ENCODE measurements at places on chromosomes 11 and 22.

- no peaks in the 10 kb centered on the region for H3K36me3 ChIP-seq
- no peak overlapping the region for H3K4me3 ChIP-seq
- no peaks in the 10 kb centered on the region for H3K27me3 ChIP-seq
- DNase-seq: no peak
- no peak overlapping the region for H3K27ac ChIP-seq
- no peaks in the 10 kb centered on the region for H3K4me1 ChIP-seq
Observed at GRCh38 chr11:126857860-126858808, 142.4 kb downstream of the KIRREL3 start.

DNA sequence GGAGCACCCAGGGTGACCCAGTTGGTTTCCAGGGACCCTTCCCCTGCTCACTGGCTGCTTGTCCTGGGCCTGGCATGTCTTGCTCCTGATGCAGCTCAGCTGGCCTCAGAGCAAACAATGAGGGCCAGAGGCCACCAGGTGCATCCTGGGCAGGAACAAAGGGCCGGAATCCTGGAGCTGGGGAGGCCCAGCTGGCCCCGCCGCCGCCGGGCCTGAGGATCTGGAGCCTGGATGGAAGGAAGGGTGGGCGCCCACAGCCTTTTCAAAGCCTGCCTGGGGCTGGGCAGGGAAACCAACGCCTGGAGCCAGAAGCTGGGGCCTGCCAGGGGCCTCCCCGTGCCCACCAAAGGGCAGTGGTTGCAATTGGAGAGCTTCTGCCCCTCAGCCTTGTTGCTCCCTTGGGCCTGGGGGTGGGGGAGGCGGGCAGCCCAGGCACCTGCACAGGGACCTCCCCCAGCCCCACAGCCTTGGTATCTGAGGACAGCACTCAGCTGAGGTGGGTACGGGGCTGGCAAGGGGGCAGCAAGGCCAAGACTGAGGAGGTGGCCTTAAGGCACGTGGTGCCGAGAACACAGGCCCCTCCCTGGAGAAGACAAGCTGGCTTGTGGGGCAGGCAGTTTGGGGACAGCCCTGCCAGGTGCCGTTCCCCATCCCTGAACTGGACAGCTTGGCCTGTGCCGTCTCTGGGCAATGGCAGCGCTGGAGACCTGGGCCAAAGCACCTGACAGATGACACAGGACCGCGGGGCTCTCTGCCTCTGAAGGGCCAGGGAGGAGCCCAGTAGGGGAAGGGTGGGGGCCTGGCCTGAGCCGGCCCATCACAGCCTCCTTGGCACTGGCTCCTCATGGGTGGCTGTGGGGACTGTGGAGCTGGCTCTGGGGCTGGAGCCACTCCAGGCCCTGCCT is 7.1 kb upstream of the ADORA2A start:
- H3K36me3 ChIP-seq: peaks cover 1% of the 10 kb centered on the region
- H3K4me1 ChIP-seq: peaks cover 7% of the 10 kb centered on the region
- peaks cover 4% of the 10 kb centered on the region for H3K27me3 ChIP-seq
- H3K4me3 ChIP-seq: no peak overlapping the region
- H3K27ac ChIP-seq: no peak overlapping the region

DNA sequence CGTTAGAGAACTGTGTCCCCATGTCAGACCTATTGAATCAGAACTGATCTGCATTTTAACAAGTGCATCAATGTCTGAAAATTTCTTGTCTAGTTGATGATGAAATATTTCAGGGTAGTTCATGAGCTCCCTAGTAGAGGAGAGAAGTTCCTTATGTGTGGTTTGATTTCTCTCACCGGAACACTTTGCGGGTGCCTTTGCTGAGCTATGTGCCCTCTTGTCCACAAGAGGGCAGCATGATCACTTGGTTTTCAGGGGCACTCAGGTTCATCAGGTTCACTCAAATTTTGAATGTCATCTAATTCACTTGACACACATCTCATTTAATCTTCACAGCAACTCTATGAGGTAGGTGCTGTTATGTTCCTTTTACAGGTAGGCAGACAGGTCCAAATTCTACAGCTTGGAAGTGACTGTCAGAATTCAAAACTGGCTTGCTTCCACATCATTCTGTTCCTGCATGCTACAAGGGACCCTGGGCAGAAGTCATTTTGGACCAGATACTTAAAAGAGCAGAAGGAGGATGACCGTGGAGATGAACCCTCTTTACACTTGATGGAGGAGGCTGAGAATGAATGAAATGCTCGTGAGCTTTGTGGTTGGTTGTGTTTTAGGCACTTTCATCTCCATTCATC is 55.6 kb downstream of the P4HA3 start:
- H3K36me3 ChIP-seq: peaks cover 28% of the 10 kb centered on the region
- H3K4me3 ChIP-seq: no peak overlapping the region
- H3K27me3 ChIP-seq: no peaks in the 10 kb centered on the region

DNA sequence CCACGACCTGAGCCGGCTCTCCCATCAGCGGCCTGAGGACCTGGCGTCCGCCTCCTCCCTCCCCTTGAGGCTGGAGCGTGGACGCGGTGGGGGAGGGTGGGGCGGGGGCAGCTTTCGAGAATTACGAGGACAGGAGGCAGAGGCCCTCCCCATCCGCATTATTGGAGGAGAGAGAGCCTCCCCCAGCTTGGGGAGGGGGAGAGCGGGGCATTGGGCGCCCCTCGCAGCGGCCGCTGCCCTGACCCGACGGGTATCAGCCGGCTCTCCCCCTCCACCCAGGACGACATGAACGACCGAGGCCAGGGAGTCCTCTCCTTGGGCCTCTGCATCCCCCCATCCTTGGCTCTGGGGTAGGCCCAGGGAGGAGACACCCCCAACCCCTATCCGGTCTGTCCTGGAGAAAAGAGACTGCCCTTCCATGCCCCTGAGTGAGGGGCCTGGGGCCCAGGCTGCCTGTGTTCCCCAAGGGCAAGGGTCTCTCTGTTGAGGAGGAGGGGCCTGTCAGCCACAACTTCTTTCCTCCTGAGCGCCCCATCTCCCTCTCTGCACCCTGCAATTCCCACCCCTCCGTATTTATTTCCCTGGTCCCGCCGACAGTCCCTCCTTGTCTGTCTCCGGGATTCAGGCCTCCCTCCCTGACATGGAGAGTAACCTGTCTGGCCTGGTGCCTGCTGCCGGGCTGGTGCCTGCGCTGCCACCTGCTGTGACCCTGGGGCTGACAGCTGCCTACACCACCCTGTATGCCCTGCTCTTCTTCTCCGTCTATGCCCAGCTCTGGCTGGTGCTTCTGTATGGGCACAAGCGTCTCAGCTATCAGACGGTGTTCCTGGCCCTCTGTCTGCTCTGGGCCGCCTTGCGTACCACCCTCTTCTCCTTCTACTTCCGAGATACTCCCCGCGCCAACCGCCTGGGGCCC is 495 bp downstream of the GPR137 start:
- DNase-seq: no peak
- H3K36me3 ChIP-seq: peaks cover 5% of the 10 kb centered on the region
- H3K4me1 ChIP-seq: peaks cover 12% of the 10 kb centered on the region
- peaks cover 13% of the 10 kb centered on the region for H3K27me3 ChIP-seq
- peak overlapping the region; percentile 83 for H3K4me3 ChIP-seq
- peak overlapping the region; percentile 73 for H3K27ac ChIP-seq

DNA sequence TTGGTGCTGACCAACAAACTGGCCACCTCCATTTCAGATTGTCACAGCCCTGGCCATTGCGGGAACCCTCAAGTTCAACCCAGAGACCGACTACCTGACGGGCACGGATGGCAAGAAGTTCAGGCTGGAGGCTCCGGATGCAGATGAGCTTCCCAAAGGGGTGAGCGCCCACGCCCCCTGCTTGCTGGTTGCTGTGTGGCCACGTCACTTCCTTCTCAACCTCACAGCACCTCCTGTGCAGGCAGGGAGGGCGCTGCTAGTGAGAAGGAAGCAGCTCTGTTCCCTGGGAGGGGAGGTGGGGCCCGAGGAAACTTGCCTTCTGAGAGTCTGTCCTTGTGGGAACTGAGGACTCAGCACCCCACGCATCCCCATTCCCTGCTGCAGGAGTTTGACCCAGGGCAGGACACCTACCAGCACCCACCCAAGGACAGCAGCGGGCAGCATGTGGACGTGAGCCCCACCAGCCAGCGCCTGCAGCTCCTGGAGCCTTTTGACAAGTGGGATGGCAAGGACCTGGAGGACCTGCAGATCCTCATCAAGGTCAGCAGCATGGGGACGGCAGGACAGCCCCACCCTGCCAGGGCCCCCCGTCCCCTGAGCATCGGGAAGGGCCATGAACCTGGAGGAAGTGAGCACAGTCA is 19.3 kb downstream of the POLR3H start:
- no peaks in the 10 kb centered on the region for H3K27me3 ChIP-seq
- no peak overlapping the region for H3K4me3 ChIP-seq
- peaks cover 3% of the 10 kb centered on the region for H3K4me1 ChIP-seq
- peaks cover 40% of the 10 kb centered on the region for H3K36me3 ChIP-seq

DNA sequence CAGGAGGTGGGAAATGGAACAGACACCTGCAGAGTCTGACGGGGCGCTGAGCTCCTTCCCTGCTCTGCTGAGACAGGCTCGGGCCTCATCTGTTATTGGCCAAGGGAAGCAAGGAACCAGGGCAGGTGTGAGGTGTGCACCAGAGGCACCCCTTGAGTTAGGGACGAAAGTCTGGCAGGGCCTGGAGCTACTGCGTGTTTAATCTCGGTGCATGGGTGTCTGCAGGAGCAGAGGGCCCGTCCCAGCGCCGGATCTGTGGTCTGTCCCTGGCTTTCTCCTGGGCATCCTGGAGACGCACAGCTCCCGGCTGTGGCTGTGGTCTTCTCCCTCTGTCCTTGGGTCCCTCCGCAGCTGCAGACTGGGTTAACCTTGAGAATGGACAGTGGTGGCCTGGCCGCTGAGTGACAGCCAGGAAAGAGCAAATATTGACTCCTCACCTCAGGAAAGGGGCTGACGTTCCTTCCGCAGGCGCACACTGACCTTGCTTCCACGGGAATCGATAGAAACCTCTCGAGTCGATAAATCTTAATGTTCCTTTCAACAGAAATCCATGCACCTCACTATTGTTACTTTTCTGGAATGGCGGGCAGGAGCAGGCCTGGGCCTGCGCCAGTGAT is 975.6 kb downstream of the BRD1 start:
- DNase-seq: no peak
- no peaks in the 10 kb centered on the region for H3K27me3 ChIP-seq
- H3K4me1 ChIP-seq: no peaks in the 10 kb centered on the region
- no peaks in the 10 kb centered on the region for H3K36me3 ChIP-seq
- H3K4me3 ChIP-seq: no peak overlapping the region
- H3K27ac ChIP-seq: no peak overlapping the region

DNA sequence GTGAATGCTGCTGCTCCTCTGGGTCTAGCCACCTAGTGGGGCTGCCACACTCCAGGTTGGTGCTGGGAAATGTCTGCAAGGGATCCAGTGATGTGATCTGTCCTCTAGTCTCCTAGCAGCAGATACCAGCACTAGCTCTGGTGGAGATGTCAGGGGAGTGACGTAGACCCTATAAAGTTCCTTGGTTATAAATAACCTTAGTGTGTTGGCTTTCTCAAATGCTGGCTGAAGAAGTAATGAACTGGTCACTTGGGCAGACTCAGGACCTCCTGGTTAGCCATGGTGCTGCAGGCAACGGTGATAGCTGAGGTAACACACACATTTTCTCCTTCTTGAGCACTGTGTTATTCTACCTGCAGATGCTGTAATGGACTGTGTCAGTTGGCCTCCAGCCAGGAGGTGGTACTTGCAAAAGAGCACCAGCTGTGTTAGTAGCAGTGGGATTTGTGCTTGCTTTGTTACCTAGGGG is 35.5 kb downstream of the BBOX1 start:
- H3K27me3 ChIP-seq: no peaks in the 10 kb centered on the region
- no peaks in the 10 kb centered on the region for H3K36me3 ChIP-seq
- DNase-seq: no peak
- no peak overlapping the region for H3K27ac ChIP-seq
- no peak overlapping the region for H3K4me3 ChIP-seq
- H3K4me1 ChIP-seq: no peaks in the 10 kb centered on the region

- DNase-seq: no peak
- no peak overlapping the region for H3K4me3 ChIP-seq
- H3K27ac ChIP-seq: no peak overlapping the region
- peaks cover 2% of the 10 kb centered on the region for H3K27me3 ChIP-seq
- H3K36me3 ChIP-seq: no peaks in the 10 kb centered on the region
Observed at GRCh38 chr11:69001243-69002081, 11.6 kb downstream of the MRGPRF start.

- no peaks in the 10 kb centered on the region for H3K36me3 ChIP-seq
- H3K27ac ChIP-seq: no peak overlapping the region
- DNase-seq: peak; percentile 4
- no peaks in the 10 kb centered on the region for H3K4me1 ChIP-seq
- H3K27me3 ChIP-seq: no peaks in the 10 kb centered on the region
Observed at GRCh38 chr11:2507212-2507901, 62.5 kb downstream of the KCNQ1 start.

DNA sequence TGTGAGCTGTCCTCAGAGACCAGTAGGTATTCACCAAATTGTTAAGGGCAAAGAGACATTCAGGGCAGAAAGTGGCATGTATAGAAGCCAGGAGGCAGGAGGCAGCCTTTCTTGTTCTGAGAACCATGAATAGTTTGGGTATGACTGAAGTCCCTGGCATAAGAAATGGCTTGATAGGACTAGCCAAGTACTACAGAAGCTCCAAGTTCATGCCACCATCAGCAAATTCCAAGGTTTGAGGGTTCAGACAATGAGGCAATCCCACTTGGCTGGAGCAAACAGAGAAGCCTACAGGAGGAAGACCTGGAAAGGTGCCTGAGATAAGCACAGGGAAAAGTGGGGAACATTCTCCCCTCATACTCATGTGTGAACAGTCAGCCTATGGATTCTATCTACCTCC is 25.8 kb downstream of the XRRA1 start:
- no peak overlapping the region for H3K27ac ChIP-seq
- peaks cover 15% of the 10 kb centered on the region for H3K36me3 ChIP-seq
- no peaks in the 10 kb centered on the region for H3K27me3 ChIP-seq
- DNase-seq: no peak
- peaks cover 25% of the 10 kb centered on the region for H3K4me1 ChIP-seq

GRCh38 chr11:11847082-11847481 is 5.3 kb downstream of the USP47 start:
- H3K4me1 ChIP-seq: peaks cover 30% of the 10 kb centered on the region
- peaks cover 3% of the 10 kb centered on the region for H3K36me3 ChIP-seq
- no peak overlapping the region for H3K27ac ChIP-seq
- no peak for DNase-seq
- H3K27me3 ChIP-seq: no peaks in the 10 kb centered on the region

- H3K27ac ChIP-seq: no peak overlapping the region
- DNase-seq: no peak
- H3K36me3 ChIP-seq: no peaks in the 10 kb centered on the region
- no peak overlapping the region for H3K4me3 ChIP-seq
Observed at GRCh38 chr22:47332246-47332980, 570.0 kb downstream of the TBC1D22A start.

DNA sequence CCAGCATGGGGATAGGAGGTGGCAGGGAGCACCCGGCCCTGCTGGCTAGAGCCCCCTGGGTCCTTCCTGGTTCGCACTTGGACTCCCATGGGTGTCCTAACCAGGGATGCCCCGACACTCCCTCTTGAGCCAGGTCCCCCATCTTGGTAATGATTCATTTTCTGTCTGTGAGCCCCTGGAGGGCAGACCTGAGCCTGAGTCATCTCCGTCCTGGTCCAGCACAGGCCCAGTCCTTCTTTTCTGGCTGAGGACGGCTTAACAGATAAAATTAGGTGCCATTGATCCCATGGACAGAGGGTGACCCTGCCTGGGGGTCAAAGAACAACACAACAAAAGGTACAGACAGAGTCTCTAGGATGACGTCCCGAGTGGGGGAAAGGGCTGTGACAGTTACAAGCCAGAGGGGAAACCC is 3.5 kb downstream of the RHOD start:
- H3K4me1 ChIP-seq: peaks cover 6% of the 10 kb centered on the region
- no peak overlapping the region for H3K27ac ChIP-seq
- H3K27me3 ChIP-seq: peaks cover 6% of the 10 kb centered on the region
- DNase-seq: no peak
- no peak overlapping the region for H3K4me3 ChIP-seq

- H3K4me3 ChIP-seq: no peak overlapping the region
- no peaks in the 10 kb centered on the region for H3K36me3 ChIP-seq
- DNase-seq: peak; percentile 33
- peaks cover 22% of the 10 kb centered on the region for H3K4me1 ChIP-seq
- no peaks in the 10 kb centered on the region for H3K27me3 ChIP-seq
Observed at GRCh38 chr11:67648140-67648795, 2.3 kb downstream of the ACY3 start.
